Immature natural killer cell (primary cell): ENCODE measurements at places on chromosomes 3 and 15. TPM values are rescaled to one million over a fixed set of nuclear protein-coding genes. Genes with fewer than 3 reads are reported as not detected.

Gene BCL2A1
- 11.2 TPM for polyA plus RNA-seq

Gene SLC24A5
- polyA plus RNA-seq, result not detected

Gene CHRM5
- polyA plus RNA-seq, result not detected

Gene CCR4
- not detected for polyA plus RNA-seq

GRCh38 chr3:47762233-47762632, 19.5 kb downstream of the SMARCC1 start:
- H3K4me3 ChIP-seq, result no peak overlapping the region
- H3K27ac ChIP-seq, result no peak overlapping the region
- H3K4me1 ChIP-seq, result peaks cover 9% of the 10 kb centered on the region
- H3K36me3 ChIP-seq, result peaks cover 6% of the 10 kb centered on the region
- no peaks in the 10 kb centered on the region for H3K27me3 ChIP-seq

- H3K27me3 ChIP-seq, result peaks cover 15% of the 10 kb centered on the region
- peaks cover 97% of the 10 kb centered on the region for H3K4me1 ChIP-seq
- peaks cover 10% of the 10 kb centered on the region for H3K36me3 ChIP-seq
- peak overlapping the region; percentile 88 for H3K4me3 ChIP-seq
These were observed 56.3 kb downstream of the APBA2 start for GRCh38 chr15:28942046-28942445.

Gene TTLL13
- 2.0 TPM for polyA plus RNA-seq

Gene SH2D7
- not detected for polyA plus RNA-seq

DNA sequence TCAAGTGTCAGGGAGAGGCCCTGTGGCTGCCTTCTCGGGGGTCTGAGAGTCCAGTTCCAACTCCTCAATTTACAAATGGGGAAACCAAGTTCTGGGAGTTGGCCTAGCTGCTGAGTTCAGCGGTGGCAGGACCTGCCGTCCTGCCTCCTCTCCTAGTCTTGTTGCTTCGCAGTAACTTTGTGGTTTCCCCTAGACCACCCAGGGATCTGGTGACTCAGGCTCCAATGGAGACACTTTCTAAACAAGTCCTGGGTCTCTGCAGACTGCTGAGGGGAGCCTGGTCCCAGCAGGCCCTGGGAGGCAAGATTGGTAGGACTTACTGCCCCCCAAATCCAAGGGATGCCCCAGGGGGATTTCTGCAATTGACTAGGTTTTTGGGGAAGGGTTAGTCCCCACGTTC, 83.6 kb downstream of the SMAD6 start:
- no peak overlapping the region for H3K4me3 ChIP-seq
- peaks cover 3% of the 10 kb centered on the region for H3K27me3 ChIP-seq

Gene FETUB
- not detected for polyA plus RNA-seq

DNA sequence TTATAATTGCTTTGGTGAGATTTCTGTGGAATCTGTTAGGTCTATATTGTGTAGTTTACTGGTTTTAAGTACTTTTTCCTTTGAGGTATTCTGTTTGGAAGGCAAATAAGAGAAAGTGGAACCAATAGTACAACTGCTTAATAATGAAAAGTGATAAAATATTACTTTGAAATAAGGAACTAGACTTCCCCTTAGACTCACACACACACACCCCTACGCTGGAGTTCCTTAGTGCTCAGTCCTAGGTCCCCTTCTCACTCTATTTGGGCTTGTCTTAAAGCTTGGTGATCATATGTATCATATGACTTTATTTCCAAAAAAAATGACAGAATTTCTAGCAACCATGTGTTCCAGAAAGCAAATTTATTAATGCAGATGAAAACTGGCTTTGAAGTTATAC, 494.0 kb upstream of the TGFBR2 start:
- no peak for DNase-seq
- H3K4me3 ChIP-seq, result no peak overlapping the region
- H3K36me3 ChIP-seq, result no peaks in the 10 kb centered on the region
- no peaks in the 10 kb centered on the region for H3K27me3 ChIP-seq

GRCh38 chr3:158790901-158791589, 10.8 kb upstream of the MFSD1 start:
- H3K36me3 ChIP-seq, result no peaks in the 10 kb centered on the region
- peak; percentile 43 for DNase-seq
- no peak overlapping the region for H3K27ac ChIP-seq
- H3K4me3 ChIP-seq, result peak overlapping the region; percentile 60
- peaks cover 2% of the 10 kb centered on the region for H3K27me3 ChIP-seq
- peaks cover 3% of the 10 kb centered on the region for H3K4me1 ChIP-seq

Gene OXNAD1
- 27.3 TPM for polyA plus RNA-seq

- no peaks in the 10 kb centered on the region for H3K27me3 ChIP-seq
- no peak overlapping the region for H3K27ac ChIP-seq
- H3K4me1 ChIP-seq, result peaks cover 83% of the 10 kb centered on the region
- DNase-seq, result no peak
These were observed 179.8 kb downstream of the SLCO3A1 start for GRCh38 chr15:92033314-92033713.

- no peaks in the 10 kb centered on the region for H3K27me3 ChIP-seq
- H3K4me1 ChIP-seq, result no peaks in the 10 kb centered on the region
These were observed 221.6 kb downstream of the PLOD2 start for GRCh38 chr3:145939431-145939830.

Gene CCDC39
- polyA plus RNA-seq, result not detected

DNA sequence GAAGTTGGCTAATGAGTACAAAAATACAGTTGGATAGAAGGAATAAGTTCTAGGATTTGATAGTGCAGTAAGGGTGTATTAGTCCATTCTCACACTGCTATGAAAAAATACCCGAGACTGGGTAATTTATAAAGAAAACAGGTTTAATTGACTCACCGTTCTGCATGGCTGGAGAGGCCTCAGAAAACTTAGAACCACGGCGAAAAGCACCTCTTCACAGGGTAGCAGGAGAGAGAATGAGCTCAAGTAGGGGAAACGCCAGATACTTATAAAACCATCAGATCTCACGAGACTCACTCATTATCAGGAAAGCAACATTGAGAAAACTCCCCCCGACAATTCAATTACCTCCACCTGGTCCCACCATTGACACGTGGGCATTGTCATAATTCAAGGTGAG, 483.3 kb downstream of the TUSC7 start:
- DNase-seq, result no peak
- no peaks in the 10 kb centered on the region for H3K4me1 ChIP-seq
- no peak overlapping the region for H3K4me3 ChIP-seq
- peaks cover 4% of the 10 kb centered on the region for H3K27me3 ChIP-seq
- H3K27ac ChIP-seq, result no peak overlapping the region
- H3K36me3 ChIP-seq, result no peaks in the 10 kb centered on the region

Gene HIGD2B
- polyA plus RNA-seq, result not detected

- no peaks in the 10 kb centered on the region for H3K36me3 ChIP-seq
- H3K4me1 ChIP-seq, result peaks cover 5% of the 10 kb centered on the region
- peaks cover 6% of the 10 kb centered on the region for H3K27me3 ChIP-seq
- H3K4me3 ChIP-seq, result no peak overlapping the region
These were observed 10.6 kb upstream of the FSTL1 start for GRCh38 chr3:120461416-120461815.

DNA sequence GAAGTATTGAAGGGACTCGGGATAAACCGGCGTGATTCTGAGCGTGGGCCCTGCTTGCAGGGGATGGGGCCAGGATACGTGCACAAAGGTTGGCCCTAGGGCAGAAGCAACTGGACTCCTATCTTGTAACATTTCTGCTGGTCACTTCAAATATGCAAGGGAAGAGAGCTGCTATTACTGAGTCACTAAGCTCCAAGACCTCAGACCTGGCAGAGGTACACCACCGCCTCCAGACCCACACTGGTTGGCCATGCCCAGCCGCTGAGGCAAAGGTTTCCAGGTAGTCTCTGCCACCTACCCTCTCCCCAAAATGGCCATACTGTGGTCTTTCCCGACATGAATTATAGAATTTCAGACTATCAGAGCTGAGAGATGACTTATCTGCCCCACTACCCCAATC, 13.4 kb upstream of the STRA6 start:
- H3K27ac ChIP-seq, result no peak overlapping the region
- H3K36me3 ChIP-seq, result no peaks in the 10 kb centered on the region
- H3K4me1 ChIP-seq, result no peaks in the 10 kb centered on the region
- no peak for DNase-seq
- H3K27me3 ChIP-seq, result peaks cover 22% of the 10 kb centered on the region
- H3K4me3 ChIP-seq, result no peak overlapping the region

GRCh38 chr3:40691452-40691861, 166.7 kb downstream of the ZNF621 start:
- no peak overlapping the region for H3K4me3 ChIP-seq
- H3K4me1 ChIP-seq, result no peaks in the 10 kb centered on the region
- no peak for DNase-seq
- no peaks in the 10 kb centered on the region for H3K36me3 ChIP-seq

DNA sequence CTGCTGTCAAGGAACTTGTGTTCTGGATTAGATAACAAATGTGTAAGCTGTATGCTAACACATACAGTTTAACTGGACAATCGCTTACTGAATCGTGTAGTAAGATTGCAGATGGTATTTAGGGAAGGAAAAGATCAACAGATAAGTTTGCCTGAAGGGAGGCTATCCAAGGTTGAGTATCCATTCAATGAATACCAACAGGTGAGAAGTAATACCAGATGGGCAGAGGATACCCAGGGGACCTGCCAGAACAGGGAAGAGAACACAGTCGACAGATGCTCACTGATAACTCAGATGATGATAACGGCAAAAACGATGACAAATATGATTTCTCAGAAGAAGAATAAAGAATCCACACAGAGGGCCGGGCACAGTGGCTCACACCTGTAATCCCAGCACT, 3.2 kb upstream of the UACA start:
- H3K27me3 ChIP-seq, result peaks cover 10% of the 10 kb centered on the region
- H3K27ac ChIP-seq, result no peak overlapping the region
- no peak for DNase-seq
- H3K36me3 ChIP-seq, result no peaks in the 10 kb centered on the region
- peaks cover 20% of the 10 kb centered on the region for H3K4me1 ChIP-seq

GRCh38 chr3:63471781-63472180, 180.7 kb upstream of the SNTN start:
- H3K36me3 ChIP-seq, result no peaks in the 10 kb centered on the region
- DNase-seq, result no peak
- H3K27ac ChIP-seq, result no peak overlapping the region
- H3K4me1 ChIP-seq, result no peaks in the 10 kb centered on the region
- no peaks in the 10 kb centered on the region for H3K27me3 ChIP-seq
- no peak overlapping the region for H3K4me3 ChIP-seq

DNA sequence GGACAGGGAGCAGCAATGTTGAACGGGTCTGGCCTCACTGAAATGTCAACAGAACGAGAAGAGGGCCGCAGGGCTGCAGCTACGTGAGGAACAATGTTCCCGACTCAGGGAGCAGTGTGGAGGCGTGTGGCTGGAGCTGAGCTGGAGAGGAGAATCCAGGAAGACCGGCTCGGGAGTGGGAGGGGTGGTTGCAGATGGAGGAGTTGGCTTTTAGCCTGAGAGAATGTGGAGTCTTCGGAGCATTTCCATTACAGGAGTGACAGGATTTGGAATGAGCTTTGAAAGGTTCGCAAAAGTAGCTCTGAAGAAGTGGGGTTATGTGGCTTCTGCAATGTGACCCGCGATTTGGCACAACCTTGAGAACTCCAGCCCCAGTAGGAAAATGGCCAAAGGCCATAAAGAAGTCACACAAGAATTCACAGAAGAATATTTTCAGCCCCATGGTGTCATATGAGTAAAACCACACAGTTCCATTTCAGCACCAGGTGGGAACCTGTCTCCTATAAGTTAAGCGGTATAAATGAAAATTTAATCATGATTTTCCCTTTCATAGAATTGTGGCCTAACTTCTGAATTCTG, 78.8 kb upstream of the NSMCE3 start:
- H3K4me3 ChIP-seq, result no peak overlapping the region
- no peaks in the 10 kb centered on the region for H3K4me1 ChIP-seq
- no peak for DNase-seq
- H3K36me3 ChIP-seq, result no peaks in the 10 kb centered on the region

Gene IQCF5
- not detected for polyA plus RNA-seq

GRCh38 chr15:30941520-30941919, 37.8 kb downstream of the FAN1 start:
- peaks cover 60% of the 10 kb centered on the region for H3K36me3 ChIP-seq
- no peaks in the 10 kb centered on the region for H3K27me3 ChIP-seq
- H3K4me1 ChIP-seq, result no peaks in the 10 kb centered on the region
- H3K4me3 ChIP-seq, result no peak overlapping the region
- no peak overlapping the region for H3K27ac ChIP-seq
- DNase-seq, result no peak

GRCh38 chr15:60580650-60581376, 101.9 kb upstream of the ICE2 start:
- H3K36me3 ChIP-seq, result peaks cover 2% of the 10 kb centered on the region
- peak overlapping the region; percentile 91 for H3K27ac ChIP-seq
- H3K4me1 ChIP-seq, result peaks cover 96% of the 10 kb centered on the region
- peak overlapping the region; percentile 77 for H3K4me3 ChIP-seq
- DNase-seq, result peak; percentile 43

GRCh38 chr15:27414168-27414870, 443.3 kb downstream of the GABRG3 start:
- H3K36me3 ChIP-seq, result peaks cover 3% of the 10 kb centered on the region
- H3K27me3 ChIP-seq, result peaks cover 2% of the 10 kb centered on the region
- H3K4me3 ChIP-seq, result no peak overlapping the region
- no peak overlapping the region for H3K27ac ChIP-seq

Gene GOLGA6D
- polyA plus RNA-seq, result not detected

GRCh38 chr3:184783319-184783718, 28.6 kb upstream of the VPS8 start:
- no peak overlapping the region for H3K27ac ChIP-seq
- peaks cover 19% of the 10 kb centered on the region for H3K4me1 ChIP-seq
- DNase-seq, result no peak
- no peak overlapping the region for H3K4me3 ChIP-seq
- no peaks in the 10 kb centered on the region for H3K36me3 ChIP-seq

- DNase-seq, result no peak
- H3K36me3 ChIP-seq, result no peaks in the 10 kb centered on the region
- no peak overlapping the region for H3K4me3 ChIP-seq
- H3K27me3 ChIP-seq, result peaks cover 2% of the 10 kb centered on the region
- no peak overlapping the region for H3K27ac ChIP-seq
- no peaks in the 10 kb centered on the region for H3K4me1 ChIP-seq
These were observed 142.5 kb upstream of the PRR23C start for GRCh38 chr3:139187154-139187553.

Gene MESP1
- polyA plus RNA-seq, result 4.5 TPM

DNA sequence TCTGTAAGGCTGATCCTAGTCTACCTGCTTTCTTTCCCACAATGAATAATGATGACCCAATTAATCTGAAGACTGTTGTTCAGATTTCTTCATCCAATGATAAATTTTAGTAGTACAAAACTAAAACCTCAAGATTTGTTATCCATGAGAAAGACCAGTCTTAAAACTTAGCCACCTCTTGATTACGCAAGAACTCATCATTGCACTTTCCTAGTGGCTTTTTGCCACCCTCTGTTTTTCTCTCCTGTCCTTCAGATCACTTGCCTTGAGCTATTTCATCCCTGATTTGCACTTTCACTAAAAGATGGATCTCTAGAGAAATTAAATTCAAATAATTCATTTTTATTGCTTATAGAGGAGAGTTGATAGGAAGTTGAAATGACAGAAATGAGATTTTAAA, 142.7 kb upstream of the RBMS3 start:
- no peaks in the 10 kb centered on the region for H3K36me3 ChIP-seq
- no peak for DNase-seq
- no peak overlapping the region for H3K4me3 ChIP-seq
- no peaks in the 10 kb centered on the region for H3K27me3 ChIP-seq
- H3K27ac ChIP-seq, result no peak overlapping the region

Gene TMEM212
- polyA plus RNA-seq, result not detected

GRCh38 chr15:58484791-58485600, 53.2 kb downstream of the LIPC start:
- peak overlapping the region; percentile 76 for H3K4me3 ChIP-seq
- peaks cover 67% of the 10 kb centered on the region for H3K4me1 ChIP-seq
- peaks cover 4% of the 10 kb centered on the region for H3K27me3 ChIP-seq
- H3K27ac ChIP-seq, result peak overlapping the region; percentile 94
- peak; percentile 65 for DNase-seq
- H3K36me3 ChIP-seq, result no peaks in the 10 kb centered on the region

Gene SAMMSON
- polyA plus RNA-seq, result not detected

Gene TGM4
- 0.15 TPM for polyA plus RNA-seq
